Left lung (tissue), 14 donors: ENCODE measurements at places on chromosomes 12 and 14. TPM values are rescaled to one million over a fixed set of nuclear protein-coding genes. Genes with fewer than 3 reads are reported as not detected.
A peak's percentile ranks its signal among the peaks of the same experiment; 100 is the strongest.

Gene C12orf54
- not detected for total RNA-seq

Gene IGFBP6
- total RNA-seq = 29.1 TPM

Gene ART4
- total RNA-seq = 2.7 TPM

GRCh38 chr14:31717294-31718085, 156.3 kb downstream of the NUBPL start:
- H3K36me3 ChIP-seq = no peaks in the 10 kb centered on the region
- no peaks in the 10 kb centered on the region for H3K27me3 ChIP-seq
- H3K27ac ChIP-seq = no peak overlapping the region
- H3K4me1 ChIP-seq = no peaks in the 10 kb centered on the region
- H3K4me3 ChIP-seq = no peak overlapping the region

- peaks cover 31% of the 10 kb centered on the region for H3K4me1 ChIP-seq
- H3K27me3 ChIP-seq = no peaks in the 10 kb centered on the region
- no peak overlapping the region for H3K27ac ChIP-seq
- H3K36me3 ChIP-seq = no peaks in the 10 kb centered on the region
- no peak for DNase-seq
Observed at GRCh38 chr12:108610856-108611605, 13.1 kb upstream of the TMEM119 start.

DNA sequence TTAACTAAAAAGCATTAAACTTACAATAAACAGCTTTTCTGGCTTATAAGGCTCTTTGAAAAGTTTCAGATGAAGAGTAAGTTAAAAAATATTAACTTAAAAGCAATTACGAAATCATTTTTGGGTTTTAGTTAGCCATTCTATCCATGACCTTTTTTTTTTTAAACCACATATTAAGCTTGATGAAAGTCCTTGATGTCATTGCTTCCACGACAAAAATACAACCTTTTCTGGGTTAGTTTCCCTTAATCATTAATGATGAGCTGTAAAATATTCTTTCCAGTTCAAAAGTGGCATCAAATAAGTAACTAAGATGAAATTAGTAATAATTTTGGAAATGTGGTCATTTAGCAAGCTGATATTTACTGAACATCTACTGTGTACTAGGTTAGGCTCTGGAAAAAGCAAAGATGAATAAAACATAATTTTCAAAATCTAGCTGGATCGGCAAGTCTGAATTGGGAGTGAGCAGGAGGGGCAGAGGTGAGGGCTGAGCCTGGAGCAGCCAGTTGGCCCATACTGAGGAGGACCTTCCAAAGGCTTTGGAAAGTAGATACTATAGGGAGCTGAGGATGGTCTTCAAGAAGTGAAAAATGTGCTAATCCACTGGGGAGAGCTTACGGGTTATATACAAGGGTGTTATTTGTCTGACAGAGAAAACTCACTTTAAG, 345.2 kb downstream of the ZFP36L1 start:
- no peak overlapping the region for H3K4me3 ChIP-seq
- H3K4me1 ChIP-seq = peaks cover 6% of the 10 kb centered on the region
- no peaks in the 10 kb centered on the region for H3K27me3 ChIP-seq

- peak overlapping the region; percentile 54 for H3K4me3 ChIP-seq
- no peak for DNase-seq
- H3K36me3 ChIP-seq = no peaks in the 10 kb centered on the region
- no peaks in the 10 kb centered on the region for H3K27me3 ChIP-seq
- H3K27ac ChIP-seq = peak overlapping the region; percentile 99
- peaks cover 18% of the 10 kb centered on the region for H3K4me1 ChIP-seq
Observed at GRCh38 chr12:11652351-11653040, 3.0 kb downstream of the ETV6 start.

- no peak overlapping the region for H3K27ac ChIP-seq
- H3K4me3 ChIP-seq = no peak overlapping the region
- no peaks in the 10 kb centered on the region for H3K27me3 ChIP-seq
- H3K4me1 ChIP-seq = peaks cover 6% of the 10 kb centered on the region
- no peaks in the 10 kb centered on the region for H3K36me3 ChIP-seq
Observed at GRCh38 chr12:116459916-116460663, 99.1 kb upstream of the MAP1LC3B2 start.

DNA sequence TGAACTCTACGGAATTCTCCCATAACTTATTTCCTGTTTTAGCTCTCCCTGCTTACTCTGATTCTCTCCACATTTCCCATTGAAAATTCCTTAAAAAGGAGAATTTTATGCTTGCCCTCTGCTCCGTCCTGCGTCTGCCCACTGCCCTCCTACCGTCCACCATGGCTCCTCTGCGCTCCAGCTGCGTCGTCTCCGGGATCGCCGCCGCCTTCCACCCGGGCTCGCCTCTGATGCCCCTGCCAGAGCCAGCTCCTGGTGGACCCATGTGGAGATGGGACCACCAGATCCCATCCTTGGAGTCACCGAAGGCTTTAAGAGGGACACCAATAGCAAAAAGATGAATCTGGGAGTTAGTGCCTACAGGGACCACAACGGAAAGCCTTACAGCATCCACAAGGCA, 92.7 kb downstream of the LMO3 start:
- no peaks in the 10 kb centered on the region for H3K27me3 ChIP-seq
- H3K4me3 ChIP-seq = no peak overlapping the region
- DNase-seq = no peak
- no peak overlapping the region for H3K27ac ChIP-seq
- H3K36me3 ChIP-seq = no peaks in the 10 kb centered on the region
- H3K4me1 ChIP-seq = no peaks in the 10 kb centered on the region
